ENCODE measurements at places on chromosomes 7 and 10.

GRCh38 chr7:128869138-128869943, 6.7 kb downstream of the ATP6V1F start:
- DNase-seq, result peak; percentile 35

DNA sequence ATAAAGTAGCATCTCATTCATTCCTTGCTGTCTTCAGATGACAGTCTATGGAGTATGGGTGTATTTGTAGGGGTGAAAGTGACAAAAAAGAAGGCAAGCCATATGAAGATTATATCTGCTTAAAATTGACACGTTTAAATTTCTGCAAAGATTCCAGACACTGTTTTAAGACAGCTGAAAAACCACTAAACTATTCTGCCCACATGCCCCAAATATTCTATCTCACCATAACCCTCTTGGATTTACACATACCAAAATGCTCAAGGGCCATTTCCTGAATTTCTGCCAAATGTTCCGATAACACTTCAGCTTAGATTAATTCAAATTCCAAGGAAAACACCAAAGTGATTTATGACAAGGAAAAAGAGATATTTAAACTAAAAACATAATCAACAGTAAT, 99.9 kb upstream of the IL6 start:
- no peak for DNase-seq

DNA sequence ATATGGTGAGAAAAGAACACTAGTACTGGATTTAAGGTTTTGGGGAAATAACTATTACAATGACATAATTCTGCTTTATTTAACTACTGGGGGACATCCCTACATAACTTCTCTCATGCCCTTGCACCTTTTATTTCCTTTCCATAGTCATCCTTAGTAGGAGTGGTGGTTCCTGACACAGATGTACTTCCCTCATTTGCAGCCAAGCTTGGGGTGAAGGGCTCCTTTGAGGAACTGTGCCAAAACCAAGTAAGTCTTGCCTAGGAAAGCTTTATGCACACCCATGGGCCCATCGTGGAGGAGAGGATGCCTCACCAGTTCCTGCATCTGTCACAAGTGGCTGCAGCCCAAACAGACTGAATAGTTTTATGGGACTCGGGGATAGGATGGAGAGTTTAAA, 20.6 kb downstream of the ZDHHC6 start:
- DNase-seq, result no peak

DNA sequence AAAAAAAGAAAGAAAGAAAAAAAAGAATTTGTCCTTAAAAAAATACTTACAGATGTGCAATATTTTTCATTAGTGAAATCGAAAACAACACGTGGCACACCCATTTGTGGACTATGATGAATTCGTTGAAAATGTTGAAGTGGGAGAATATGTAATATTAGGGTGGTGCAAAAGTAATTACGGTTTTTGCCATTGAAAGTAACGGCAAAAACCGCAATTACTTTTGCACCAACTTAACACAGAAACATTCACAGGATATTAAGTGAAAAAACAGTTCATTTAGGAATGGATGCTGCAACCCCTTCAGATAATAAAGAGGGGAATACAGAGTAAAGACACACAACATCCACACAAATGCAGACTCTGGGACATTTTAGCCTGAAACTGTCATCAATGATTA, 96.0 kb downstream of the CALN1 start:
- no peak for DNase-seq

GRCh38 chr7:107322015-107322414, 147.8 kb upstream of the GPR22 start:
- no peak for DNase-seq

Data from CD4-positive, alpha-beta T cell treated with Interleukin-4 for 1 hour (primary cell).